ENCODE measurements at places on chromosomes 12 and 14. TPM values are rescaled to one million over a fixed set of nuclear protein-coding genes. Genes with fewer than 3 reads are reported as not detected.

GRCh38 chr12:131007031-131007739 is 53.5 kb downstream of the ADGRD1 start:
- peak; percentile 39 for DNase-seq

DNA sequence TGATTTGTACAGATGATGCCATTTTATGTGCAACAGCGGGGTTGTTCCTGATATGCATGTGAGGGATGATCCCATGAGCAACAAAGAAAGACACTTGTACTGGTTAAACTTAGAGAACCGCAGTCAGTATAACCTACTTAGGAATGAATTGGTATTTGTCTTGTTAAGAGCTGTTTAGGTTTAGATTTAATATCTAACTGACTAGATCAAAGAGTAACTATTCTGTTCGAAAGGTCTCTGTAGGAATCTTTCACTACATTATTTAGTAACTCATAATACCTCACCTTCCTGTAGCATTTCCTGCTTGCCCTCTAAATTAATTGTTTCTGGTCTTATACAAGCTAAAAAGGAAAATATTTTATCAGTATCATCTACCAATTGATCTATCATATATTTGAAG is 350.4 kb downstream of the TRHDE start:
- no peak for DNase-seq

DNA sequence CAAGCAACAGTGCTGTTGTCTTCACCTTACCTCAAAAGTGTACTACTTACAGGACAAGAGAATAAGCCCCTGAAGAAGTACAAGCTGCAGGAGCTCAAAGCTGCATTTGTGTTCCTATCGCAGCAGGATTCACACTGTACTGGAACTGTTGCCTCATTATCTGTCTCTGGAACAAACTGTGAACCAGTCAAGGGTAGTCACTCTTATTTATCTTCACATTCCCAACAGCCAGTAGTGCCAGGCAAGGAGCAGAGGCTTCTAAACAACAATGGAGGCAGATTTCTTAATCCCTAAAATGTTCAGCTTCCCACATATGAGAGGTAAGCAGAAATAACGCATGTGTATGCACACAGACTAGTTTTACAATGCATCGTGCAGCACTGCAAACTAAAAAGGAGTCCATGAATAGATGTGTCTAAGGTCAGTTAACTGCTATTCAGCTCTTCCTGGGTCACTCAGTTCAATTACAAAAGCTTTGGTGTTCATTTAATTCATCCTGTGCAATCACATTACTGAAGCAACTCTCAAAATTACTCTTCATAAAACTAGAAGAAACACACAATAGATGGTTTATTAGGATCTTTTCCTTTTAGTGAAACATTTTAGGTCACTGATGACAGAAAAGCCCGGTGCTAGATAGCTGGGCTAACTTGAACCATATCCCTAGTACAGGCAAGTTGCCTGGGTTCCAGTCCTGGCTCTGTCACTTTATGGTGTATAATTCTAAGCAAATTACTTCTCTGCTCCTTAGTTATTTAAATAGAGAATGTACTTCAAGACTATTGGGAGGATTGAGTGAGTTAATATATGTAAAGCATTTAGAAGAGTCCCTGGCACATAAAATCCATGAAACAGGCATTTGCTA is 2.7 kb downstream of the APPL2 start:
- no peak for DNase-seq

GRCh38 chr14:100149851-100150611 is 9.4 kb downstream of the DEGS2 start:
- no peak for DNase-seq

GRCh38 chr14:50020799-50021198 is 95.6 kb downstream of the VCPKMT start:
- no peak for DNase-seq

GRCh38 chr12:72540811-72541210 is 268.6 kb downstream of the TRHDE start:
- DNase-seq: no peak

- no peak for DNase-seq
These were observed 43.3 kb downstream of the AEBP2 start for GRCh38 chr12:19482551-19483109.

The AQP2 gene
- polyA plus RNA-seq: 0.11 TPM
